Glutamatergic neuron (in vitro differentiated cells): ENCODE measurements at places on chromosomes 7 and 10. TPM values are rescaled to one million over a fixed set of nuclear protein-coding genes. Genes with fewer than 3 reads are reported as not detected.

The GIMAP8 gene
- not detected for total RNA-seq

GRCh38 chr10:65033957-65034356 is 1512.8 kb downstream of the REEP3 start:
- H3K36me3 ChIP-seq: peaks cover 14% of the 10 kb centered on the region
- no peaks in the 10 kb centered on the region for H3K27me3 ChIP-seq
- no peak overlapping the region for H3K4me3 ChIP-seq
- no peaks in the 10 kb centered on the region for H3K4me1 ChIP-seq
- no peak overlapping the region for H3K27ac ChIP-seq

GRCh38 chr10:13732465-13732881 is 145.7 kb downstream of the PRPF18 start:
- peaks cover 4% of the 10 kb centered on the region for H3K36me3 ChIP-seq
- H3K4me1 ChIP-seq: peaks cover 27% of the 10 kb centered on the region
- H3K27ac ChIP-seq: no peak overlapping the region
- peaks cover 4% of the 10 kb centered on the region for H3K27me3 ChIP-seq

The FBXL13 gene
- 1.1 TPM for total RNA-seq

DNA sequence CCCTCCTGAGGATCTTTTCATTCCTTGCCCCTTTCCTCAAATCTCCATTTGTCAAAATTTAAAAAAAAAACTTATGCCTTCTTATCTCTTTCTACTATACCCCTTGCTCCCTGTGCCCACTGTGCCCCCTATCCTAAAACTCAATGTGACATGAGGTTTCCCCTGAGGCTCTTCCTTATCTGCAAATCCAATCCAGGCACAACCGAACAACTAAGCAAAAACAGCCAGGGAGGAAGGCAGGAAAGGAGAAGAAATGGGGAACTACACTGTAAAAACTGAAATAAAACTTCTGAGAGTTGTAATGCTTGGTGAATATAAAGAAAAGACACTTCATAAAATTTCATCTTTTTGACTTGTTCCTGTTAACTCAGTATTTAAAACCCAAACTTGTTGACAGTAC is 54.2 kb downstream of the CRPPA start:
- no peak overlapping the region for H3K4me3 ChIP-seq
- H3K36me3 ChIP-seq: peaks cover 4% of the 10 kb centered on the region

DNA sequence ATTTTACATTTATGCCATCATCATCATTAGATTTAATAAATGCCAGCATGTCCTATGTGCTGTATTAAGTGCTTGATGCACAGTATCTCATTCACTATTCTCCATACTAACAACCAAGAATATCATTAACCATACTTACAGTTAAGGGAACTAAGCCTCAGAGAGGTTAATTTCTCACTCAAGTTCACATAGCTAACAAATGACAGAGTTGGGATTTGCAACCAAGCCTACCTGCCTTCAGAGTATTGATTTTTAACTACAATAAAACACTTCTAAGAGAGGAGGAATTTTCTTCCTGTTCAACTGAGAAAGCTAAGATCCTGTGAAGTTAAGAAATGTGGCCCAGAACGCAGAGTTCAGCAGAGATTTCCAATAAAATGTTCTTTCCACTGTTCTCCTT is 403.0 kb downstream of the KCNMA1 start:
- no peak overlapping the region for H3K27ac ChIP-seq
- H3K4me1 ChIP-seq: peaks cover 3% of the 10 kb centered on the region
- no peaks in the 10 kb centered on the region for H3K36me3 ChIP-seq
- peaks cover 2% of the 10 kb centered on the region for H3K27me3 ChIP-seq
- DNase-seq: no peak
